Left renal cortex interstitium (tissue), 4 donors: ENCODE measurements at places on chromosomes 7 and 10. TPM values are rescaled to one million over a fixed set of nuclear protein-coding genes. Genes with fewer than 3 reads are reported as not detected.

DNA sequence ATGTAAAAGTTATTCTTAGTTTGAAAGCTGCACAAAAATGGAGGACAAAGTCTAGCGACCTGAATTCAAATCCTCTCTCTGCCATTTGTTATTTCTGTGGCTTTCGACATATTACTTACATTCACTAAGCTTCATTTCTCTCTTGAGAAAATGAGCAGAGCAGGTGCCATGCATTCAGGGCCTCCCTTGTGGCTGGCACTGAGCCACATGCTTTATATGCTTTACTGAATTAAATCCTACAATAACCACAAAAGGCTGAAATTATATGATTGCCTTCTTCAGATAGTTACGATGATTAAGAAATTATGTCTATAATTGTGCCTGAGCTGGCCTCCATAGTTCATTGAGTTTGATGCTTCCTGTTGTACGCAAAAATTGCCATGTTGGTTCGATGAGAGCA is 98.7 kb downstream of the NPSR1 start:
- DNase-seq: no peak

Gene CPA2
- polyA plus RNA-seq: 0.61 TPM

DNA sequence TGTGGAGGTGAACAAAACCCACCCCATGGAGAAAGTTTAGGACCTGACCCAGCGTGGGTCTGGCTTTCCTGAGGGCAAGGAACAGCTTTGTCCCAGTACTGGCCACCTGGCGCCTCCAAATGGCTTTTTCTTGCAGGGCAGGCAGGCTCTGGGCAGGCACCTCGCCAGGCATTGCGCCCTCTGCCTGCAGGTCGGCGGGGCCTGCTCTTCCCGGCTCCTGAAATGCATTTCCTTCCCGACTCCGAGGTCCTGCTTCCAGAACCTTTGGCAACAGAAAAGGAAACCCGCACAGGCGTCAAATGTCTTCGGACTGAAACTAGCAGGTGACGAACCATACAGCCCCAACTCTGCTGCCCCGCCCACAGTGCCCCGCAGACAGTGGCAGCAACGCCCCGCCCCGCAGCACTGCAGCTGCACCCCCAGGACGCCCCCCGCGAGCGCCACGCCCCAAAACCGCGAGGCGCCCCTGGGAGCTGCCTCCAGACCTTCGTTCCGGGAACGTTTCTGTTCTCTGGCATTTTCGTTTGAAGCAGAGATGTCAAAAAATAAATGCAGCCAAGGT is 65.5 kb downstream of the C10orf143 start:
- DNase-seq: no peak

DNA sequence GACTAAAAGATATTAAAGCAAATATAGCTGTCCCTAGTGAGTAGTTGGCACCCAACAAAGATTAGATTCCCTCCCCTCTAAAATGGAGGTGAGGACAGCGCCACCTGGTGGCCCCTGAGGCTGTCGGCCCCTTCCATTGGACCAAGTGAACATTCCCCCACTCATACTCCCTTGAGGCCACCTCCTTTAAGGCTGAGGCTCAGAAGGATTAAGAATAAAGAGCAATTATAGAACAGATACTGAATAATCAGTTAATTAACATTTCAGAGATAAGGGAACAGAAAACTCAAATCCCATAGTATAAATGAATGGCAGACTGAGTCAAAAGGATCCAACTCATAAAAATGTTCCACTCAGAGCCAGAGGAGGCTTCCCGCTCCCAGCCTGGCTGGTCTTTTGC is 130.4 kb upstream of the GHITM start:
- DNase-seq: no peak

Gene SLC18A2
- polyA plus RNA-seq: 1.2 TPM

Gene ST8SIA6
- polyA plus RNA-seq: 1.2 TPM

- no peak for DNase-seq
Measured at GRCh38 chr10:123378302-123378701, 224.1 kb downstream of the BUB3 start.

Gene SMO
- 108 TPM for polyA plus RNA-seq

Gene LHPP
- polyA plus RNA-seq: 22.3 TPM

- no peak for DNase-seq
Measured at GRCh38 chr10:35635576-35635975, 6.5 kb downstream of the FZD8 start.

Gene ZDHHC6
- 78.2 TPM for polyA plus RNA-seq

GRCh38 chr7:133484086-133484485 is 231.2 kb downstream of the EXOC4 start:
- no peak for DNase-seq

GRCh38 chr7:22319424-22320403 is 37.2 kb downstream of the RAPGEF5 start:
- no peak for DNase-seq

Gene OR6V1
- polyA plus RNA-seq: not detected

DNA sequence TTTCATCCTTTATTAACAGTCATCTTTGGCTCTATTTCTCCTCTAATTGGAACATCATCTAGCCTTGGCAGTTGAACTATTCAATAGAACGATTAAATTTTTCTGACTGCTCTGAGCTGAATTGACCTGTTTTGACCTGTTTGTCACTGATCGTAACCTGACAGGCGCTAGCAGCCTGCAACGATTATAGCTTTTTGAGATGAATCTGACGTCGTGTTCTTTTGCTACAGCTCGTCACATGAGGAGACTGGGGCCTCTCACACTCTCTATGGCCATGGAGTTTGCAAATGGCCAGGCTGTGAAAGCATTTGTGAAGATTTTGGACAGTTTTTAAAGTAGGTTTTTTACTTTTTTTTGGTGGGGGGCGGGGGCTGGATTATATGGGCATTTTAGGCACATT is 229.8 kb downstream of the FOXP2 start:
- no peak for DNase-seq

DNA sequence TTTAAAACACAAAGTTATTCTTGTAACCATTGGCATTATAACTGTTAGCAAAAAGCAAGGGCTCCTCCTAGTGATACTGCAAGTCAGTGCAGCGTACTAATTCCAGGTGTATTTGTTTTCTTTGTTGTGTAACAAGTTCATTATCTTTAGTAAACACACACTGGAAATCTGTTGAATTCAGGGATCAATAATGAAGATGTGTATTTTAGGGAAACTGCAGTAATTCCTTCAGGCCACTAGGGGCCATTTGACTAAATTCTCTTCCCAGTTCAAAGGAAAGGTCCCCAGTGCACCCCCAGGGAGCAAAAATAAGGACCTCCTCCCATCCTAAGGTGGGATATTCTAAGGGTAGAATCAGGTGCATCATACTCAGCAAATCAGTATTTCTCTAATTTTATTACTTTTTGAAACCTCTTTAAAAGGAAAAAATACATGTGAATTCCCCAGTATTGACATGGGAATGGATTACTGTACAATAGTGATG is 158.6 kb upstream of the LYZL1 start:
- no peak for DNase-seq

DNA sequence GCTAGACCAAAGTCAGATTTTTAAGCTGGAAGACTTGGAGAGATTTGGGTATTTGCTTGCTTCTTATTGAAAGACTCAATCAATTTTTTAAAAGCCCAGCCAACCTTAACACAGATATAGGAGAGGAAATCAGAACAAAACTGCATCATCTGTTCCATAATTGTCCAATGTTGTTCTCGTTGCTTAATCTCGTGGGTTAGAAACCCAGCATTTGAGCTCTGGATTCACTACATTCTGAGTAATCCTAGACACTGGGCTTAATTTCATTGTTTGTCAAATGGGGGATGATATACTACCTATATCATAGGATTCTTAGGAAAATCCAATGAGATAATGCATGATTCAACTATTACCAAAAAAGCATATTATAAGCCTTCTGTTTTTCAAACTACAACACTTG is 48.9 kb downstream of the CALD1 start:
- DNase-seq: no peak

Gene NRP1
- polyA plus RNA-seq: 169 TPM

DNA sequence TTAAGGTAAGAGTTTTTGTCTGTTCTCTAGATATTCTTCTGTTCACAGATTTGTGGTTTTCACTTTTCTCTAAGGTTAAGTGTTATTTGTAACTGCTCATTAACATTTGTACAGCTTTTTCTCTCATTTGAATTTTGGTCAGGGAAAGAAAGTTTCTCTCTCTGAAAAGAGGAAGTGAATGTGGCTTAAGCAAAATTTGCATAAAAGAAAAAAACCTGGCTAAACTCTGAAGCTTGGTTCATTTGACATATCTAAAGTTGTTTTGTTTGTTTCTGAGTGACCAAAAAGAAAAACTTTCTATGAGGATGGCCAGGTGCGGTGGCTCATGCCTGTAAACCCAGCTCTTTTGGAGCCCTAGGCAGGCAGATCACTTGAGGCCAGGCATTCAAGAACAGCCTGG is 22.0 kb upstream of the SLC26A4 start:
- no peak for DNase-seq

Gene AKAP9
- polyA plus RNA-seq: 71.6 TPM

GRCh38 chr10:107169516-107169915 is 5.0 kb upstream of the SORCS1 start:
- no peak for DNase-seq

GRCh38 chr10:123295644-123296043 is 141.4 kb downstream of the BUB3 start:
- no peak for DNase-seq

GRCh38 chr7:104795086-104795485 is 218.9 kb upstream of the KMT2E start:
- no peak for DNase-seq

- DNase-seq: no peak
Measured at GRCh38 chr10:924524-924859, 7.0 kb downstream of the LARP4B start.

Gene ADRB1
- 0.09 TPM for polyA plus RNA-seq

- no peak for DNase-seq
Measured at GRCh38 chr7:79458796-79459195, 5.3 kb upstream of the MAGI2 start.

DNA sequence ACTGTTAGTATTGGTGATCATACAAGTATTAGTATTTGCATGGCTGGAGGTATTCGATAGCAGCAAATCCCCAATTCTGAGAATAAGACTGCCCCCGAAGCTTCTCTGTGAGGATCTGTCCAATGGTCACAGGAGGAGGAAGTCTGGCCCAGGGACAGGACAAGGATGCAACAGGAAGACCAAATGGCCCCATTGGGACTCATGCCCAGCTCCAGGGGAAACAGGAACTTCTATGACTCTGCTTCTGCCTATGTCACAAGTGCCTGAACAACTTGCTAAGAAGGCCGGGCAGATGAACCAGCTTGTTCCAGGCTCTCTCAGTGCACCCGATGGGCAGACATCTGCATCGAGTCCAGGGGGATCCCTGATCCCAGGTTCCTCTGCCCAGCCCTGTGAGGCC is 172.0 kb upstream of the GRB10 start:
- no peak for DNase-seq

Gene VPS26A
- polyA plus RNA-seq: 86.9 TPM

Gene SPDYE5
- 0.88 TPM for polyA plus RNA-seq

Gene PLEKHS1
- 0.24 TPM for polyA plus RNA-seq

DNA sequence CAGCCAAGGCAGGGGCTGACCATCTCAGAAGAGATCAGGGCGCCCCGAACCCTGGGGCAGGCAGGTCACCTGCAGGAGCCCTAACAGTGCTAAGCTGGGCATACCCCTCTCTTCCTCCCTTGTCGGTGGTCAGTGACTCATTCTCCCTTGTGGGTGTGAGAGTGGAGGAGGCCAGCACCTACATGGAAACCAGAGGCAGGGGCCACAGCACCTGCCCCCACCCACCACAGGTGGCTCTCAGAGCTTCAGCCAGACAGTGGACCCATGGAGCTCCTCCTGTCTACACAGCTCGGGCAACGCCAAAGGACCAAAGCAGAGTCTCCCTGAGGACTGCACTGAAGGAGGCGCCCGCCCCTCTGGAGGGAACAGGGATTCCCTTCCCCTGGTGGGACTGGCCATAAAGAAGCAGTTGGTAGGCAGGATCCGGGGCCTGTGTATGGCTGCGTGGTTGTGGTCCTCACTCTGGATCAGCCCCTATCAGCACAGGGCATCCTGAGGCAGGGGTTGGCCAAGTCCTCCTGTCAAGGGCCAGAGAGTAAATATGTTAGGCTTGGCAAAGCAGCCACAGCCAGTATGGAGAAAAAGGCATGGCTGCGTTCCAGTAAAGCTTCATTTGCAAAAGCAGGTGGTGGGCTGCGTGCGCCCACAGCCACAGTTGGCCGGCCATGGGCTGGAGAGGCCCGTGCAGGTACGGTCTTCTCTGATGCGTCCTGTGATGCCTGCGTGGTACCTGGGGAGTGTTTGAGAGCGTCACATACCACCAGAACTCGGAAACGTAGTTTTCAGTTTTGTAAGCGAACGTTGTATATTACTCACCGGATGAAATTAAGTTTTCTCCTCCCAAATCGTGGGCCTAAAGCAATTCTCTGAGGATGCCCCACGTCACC is 198.2 kb downstream of the EBF3 start:
- DNase-seq: no peak

GRCh38 chr7:40714363-40715052 is 579.7 kb downstream of the SUGCT start:
- no peak for DNase-seq

DNA sequence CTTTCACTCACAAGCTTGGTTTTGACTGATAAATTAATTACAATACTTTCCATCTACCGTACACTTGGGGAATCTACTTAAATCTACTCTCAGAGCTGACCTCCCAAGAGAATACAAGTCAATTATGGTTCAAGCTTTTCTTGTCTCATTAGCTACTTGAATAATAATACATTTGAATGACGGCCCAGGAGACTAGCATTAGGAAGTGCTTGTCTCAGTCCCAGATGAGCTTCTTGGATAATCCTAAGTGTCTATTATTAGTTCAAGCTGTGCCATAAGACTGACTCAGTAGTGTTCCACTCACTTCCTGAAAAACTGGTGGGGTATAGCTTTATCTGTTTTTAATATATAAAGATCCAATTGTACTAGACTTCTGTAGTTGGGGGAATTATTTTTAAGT is 100.2 kb downstream of the GNAT3 start:
- DNase-seq: no peak

DNA sequence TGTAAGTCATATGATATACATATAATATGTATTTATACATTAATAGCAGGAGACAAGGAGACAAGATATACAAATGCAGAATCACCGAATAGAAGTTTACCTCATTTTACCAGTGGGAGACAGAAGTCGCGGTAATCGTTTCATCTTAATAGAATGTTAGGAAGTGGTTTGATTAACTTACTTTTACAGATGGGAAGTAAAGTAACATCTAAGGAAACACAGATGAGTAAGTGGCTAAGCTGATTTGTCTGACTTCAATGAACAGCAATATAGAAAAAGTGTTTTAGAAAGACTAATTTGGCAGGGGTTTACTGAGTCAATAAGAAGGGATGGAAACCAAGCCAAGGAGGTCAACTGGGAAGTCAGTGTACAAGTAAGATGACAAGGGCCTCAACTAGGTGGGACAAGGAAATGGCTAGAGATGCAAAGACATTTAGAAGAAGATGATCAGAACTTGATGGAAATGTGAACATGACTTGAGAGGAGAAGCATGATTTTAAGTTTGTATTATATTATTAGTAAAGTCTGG is 36.2 kb upstream of the FAM133B start:
- DNase-seq: no peak

Gene FAM25G
- polyA plus RNA-seq: not detected

Gene ANK3
- polyA plus RNA-seq: 159 TPM

GRCh38 chr7:33928986-33929385 is 23.6 kb downstream of the BMPER start:
- DNase-seq: no peak
